A673 (cell line): ENCODE measurements at places on chromosomes 6 and 20. TPM values are rescaled to one million over a fixed set of nuclear protein-coding genes. Genes with fewer than 3 reads are reported as not detected.
A peak's percentile ranks its signal among the peaks of the same experiment; 100 is the strongest.

GRCh38 chr20:9068841-9069663 is at the start of gene PLCB4:
Gene PLCB4, plus strand, starts transcription at chr20:9069087. Its CDS starts 238,728 bp downstream, at chr20:9307815.
- DNase-seq, result peak; percentile 56

GRCh38 chr6:73797861-73798260 is 101.9 kb downstream of the CD109 start:
- no peak for DNase-seq

- no peak for DNase-seq
Measured at GRCh38 chr20:49594143-49594930, 26.4 kb upstream of the PTGIS start.

GRCh38 chr6:53813096-53813495 is 18.3 kb downstream of the LRRC1 start:
- DNase-seq, result no peak

- no peak for DNase-seq
Measured at GRCh38 chr6:21046276-21046675, 512.0 kb downstream of the CDKAL1 start.

DNA sequence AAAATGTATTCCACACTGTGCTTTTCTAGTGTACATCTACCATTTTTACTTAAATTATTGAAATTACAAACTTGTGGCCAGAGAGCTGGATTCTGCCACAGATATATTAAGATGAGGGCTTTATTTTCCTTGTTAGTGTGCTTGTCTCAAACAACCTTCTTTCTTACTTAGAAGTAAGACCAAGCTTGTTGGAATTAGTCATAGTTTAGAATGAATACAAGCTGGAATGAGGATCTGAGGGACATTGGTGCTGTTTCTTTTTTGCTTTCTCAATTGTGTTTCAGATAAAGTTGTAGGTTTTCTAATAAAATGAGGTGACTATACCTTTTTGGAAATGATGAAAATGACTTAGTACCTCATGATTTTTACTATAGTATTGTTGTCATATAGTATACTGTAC is 40.3 kb downstream of the UBR2 start:
- no peak for DNase-seq

- DNase-seq, result no peak
Measured at GRCh38 chr6:14758421-14759081, 487.3 kb upstream of the JARID2 start.

GRCh38 chr6:31094389-31094881 is 17.9 kb downstream of the C6orf15 start:
- peak; percentile 62 for DNase-seq

DNA sequence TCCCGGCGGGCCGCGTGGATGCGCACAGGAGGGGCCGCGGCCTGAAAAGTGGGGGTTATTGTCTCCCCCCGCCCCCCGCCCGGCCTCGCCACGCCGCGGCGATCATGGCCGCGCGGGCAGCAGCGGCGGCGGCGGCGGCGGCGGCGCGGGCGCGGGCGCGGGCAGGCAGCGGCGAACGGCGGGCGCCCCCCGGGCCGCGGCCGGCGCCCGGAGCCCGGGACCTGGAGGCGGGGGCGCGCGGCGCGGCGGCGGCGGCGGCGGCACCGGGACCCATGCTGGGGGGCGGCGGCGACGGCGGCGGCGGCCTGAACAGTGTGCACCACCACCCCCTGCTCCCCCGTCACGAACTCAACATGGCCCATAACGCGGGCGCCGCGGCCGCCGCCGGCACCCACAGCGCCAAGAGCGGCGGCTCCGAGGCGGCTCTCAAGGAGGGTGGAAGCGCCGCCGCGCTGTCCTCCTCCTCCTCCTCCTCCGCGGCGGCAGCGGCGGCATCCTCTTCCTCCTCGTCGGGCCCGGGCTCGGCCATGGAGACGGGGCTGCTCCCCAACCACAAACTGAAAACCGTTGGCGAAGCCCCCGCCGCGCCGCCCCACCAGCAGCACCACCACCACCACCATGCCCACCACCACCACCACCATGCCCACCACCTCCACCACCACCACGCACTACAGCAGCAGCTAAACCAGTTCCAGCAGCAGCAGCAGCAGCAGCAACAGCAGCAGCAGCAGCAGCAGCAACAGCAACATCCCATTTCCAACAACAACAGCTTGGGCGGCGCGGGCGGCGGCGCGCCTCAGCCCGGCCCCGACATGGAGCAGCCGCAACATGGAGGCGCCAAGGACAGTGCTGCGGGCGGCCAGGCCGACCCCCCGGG is 637 bp downstream of the ARID1B start:
- peak; percentile 78 for DNase-seq

GRCh38 chr6:119283979-119284545 is 65.5 kb downstream of the MAN1A1 start:
- peak; percentile 4 for DNase-seq

DNA sequence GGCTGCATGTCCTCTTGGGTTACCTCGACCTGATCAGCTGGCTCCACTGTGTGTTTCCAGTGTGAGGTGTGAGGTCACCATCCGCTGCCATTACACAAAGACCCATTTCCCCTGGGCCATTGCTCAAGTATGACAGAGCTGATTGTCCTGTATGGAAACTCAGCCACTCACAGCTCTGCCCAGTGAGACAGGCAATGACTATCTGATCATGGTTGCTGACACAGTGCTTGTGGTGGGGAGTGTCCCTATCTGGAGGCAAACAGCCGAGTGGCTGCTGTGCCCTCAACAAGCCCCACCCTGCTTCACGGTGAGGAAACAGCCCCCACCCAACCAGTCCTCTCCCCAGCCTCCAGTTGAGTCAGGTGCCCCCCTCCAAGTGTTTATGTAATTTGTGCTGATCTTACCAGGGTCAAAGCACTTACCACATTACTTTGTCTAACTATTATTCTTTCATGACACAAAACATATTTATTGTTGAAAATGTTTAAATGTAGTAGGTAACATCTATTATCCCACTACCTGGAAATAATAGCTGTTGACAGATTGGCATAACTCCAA is 11.7 kb upstream of the MAPK13 start:
- no peak for DNase-seq

DNA sequence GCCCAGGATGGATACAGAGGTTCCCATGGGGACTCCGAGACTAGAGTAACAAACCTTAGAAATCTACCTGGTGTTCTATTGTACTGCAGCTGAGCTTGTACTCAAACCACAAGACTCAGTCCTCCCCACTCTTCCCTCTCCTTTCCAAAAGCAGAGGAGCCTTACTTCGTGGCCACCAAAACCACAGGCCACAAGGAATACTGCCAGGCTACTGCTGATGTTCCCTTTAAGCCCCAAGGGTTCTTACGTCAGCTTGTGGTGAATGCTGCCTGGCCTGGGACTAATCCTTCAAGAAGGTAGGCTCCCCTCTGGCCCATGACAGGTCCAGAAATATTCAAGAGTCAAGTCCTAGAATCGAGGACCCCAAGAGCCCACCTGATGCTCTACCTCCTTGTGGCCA is 10.5 kb upstream of the DEFB128 start:
- no peak for DNase-seq

DNA sequence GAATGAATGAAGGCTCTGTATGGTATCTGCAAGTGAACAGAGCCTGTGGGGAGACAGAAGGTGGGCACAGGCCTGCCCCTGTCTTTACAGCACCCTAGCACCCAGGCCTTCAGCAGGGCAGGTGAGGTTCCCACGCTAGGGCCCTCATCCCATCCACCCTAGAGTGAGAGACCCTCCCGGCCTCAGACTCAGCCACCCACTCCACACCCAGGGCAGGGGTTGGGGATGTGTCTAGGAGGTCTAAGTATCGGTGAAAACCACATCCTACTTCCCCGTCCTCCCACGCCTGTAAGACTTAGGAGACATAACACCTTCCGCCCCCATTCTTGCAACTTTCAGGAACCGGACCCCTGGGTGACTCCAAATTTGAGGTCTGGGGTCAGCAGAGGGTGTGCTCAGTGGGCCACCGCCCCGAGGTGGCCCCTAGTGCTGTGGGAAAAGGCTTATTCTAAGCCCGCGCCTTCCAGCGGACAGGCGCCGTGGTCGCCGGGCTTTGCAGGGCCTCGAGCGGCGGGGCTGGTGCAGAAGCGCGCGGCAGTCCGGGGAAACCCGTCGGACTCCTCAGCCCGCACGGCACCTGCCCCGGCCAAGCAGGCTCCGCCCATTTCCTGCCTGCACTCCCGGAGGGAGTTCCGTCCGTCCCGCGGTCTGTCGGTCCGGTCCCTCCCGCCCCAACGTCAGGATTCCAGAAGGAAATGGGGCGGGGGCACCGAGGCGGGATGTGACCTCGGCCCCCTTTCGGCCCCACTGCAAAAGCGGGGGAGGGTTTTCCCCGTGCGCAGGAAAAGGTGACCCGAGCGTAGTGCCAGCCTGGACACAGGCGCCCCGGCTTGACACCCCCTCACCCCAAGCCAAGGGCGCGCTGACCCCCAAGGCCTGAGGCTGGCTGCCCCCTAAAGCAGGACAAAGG is 868 bp downstream of the SAMD10 start:
- no peak for DNase-seq

GRCh38 chr6:144922120-144922722 is 637.1 kb downstream of the UTRN start:
- no peak for DNase-seq

GRCh38 chr6:11538819-11539468 is 1.4 kb downstream of the TMEM170B start:
- no peak for DNase-seq

The CAGE1 gene
- 0.19 and 0.31 TPM in 2 replicates for total RNA-seq

The METTL24 gene
- 6.4 and 9.0 TPM in 2 replicates for total RNA-seq

The PSORS1C1 gene
- total RNA-seq, result 0.74 TPM in 1 of 2 replicates, not detected in the other

The OXT gene
- not detected in 2 replicates for total RNA-seq

The MICA gene
- 31.6 and 41.2 TPM in 2 replicates for total RNA-seq

The ZSCAN31 gene
- total RNA-seq, result 3.5 and 4.3 TPM in 2 replicates

The RIMS1 gene
- 0.50 and 1.3 TPM in 2 replicates for total RNA-seq

The SLC17A1 gene
- total RNA-seq, result not detected in 2 replicates
